ENCODE measurements at places on chromosomes 1 and 21. TPM values are rescaled to one million over a fixed set of nuclear protein-coding genes. Genes with fewer than 3 reads are reported as not detected.
A peak's percentile ranks its signal among the peaks of the same experiment; 100 is the strongest.

The NR0B2 gene
- total RNA-seq: 72.5 TPM

The LEFTY2 gene
- 0.15 TPM for total RNA-seq

- H3K27me3 ChIP-seq: no peaks in the 10 kb centered on the region
- no peak overlapping the region for H3K27ac ChIP-seq
- H3K4me1 ChIP-seq: peaks cover 23% of the 10 kb centered on the region
- no peak overlapping the region for H3K4me3 ChIP-seq
- DNase-seq: no peak
- H3K36me3 ChIP-seq: peaks cover 6% of the 10 kb centered on the region
These were observed 107.3 kb downstream of the RNF220 start for GRCh38 chr1:44512313-44512885.

DNA sequence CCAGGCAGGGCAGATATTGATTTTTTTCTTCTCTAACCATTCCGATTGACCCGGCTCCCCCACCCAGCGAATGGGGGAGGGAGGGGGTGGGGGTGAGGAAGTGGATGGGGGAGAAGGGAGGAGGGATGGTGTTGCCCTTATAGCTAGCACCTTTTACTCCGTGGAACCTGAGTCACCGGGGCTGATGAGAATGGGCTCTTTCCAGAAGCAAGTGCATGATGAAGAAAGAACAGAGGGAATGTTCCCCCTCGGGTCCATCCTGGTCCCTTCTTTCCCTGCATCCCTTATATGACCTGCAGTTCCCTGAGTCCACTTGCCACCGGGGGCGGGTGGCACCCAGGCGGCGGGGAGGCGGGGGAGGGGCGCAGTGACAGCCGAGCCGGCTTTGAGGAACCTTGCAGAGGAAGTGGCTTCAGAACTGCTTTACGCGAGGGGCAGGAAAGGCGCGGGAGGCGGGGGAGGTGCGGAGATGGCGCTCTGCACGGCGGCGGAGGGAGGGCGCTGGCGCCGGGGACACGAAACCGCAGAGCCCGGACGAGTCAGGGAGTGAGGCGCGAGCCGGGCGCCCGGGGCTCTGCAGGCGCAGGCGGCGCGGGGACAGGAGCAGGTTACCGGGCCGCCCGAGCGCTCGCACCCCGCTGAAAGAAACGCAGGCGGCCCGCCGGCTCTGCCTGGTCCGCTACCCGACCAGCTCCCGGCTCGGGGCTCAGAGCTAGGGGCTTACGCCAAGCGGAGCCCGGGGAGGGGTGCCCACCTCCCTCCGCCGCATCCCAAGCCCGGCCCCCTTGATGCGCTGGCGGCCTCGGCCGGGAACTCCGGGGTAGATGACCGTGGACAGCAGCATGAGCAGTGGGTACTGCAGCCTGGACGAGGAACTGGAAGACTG lies 49.7 kb downstream of the RASSF5 start:
- H3K4me3 ChIP-seq: peak overlapping the region; percentile 70
- no peaks in the 10 kb centered on the region for H3K36me3 ChIP-seq
- DNase-seq: no peak
- peaks cover 28% of the 10 kb centered on the region for H3K27me3 ChIP-seq
- peaks cover 60% of the 10 kb centered on the region for H3K4me1 ChIP-seq

DNA sequence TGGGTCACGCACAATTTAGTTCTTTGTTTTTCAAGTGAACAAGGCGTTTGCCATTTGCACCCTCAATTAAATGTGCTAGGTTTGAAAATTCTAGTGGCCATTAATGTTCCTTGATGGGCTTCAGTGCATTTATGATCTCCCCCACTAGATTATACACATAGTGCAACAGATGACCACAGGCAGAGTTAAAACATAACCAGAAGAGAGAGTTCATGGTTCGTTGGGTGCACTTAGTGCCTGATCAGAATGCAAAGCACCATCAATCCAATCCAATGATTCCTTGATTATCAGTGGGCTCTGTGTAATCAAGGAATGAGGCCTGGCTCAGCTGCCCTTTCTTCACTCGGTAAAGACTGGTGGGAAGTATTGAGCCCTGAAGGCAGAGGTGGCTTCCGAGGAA lies 334.5 kb downstream of the PRDM2 start:
- no peaks in the 10 kb centered on the region for H3K27me3 ChIP-seq
- H3K27ac ChIP-seq: no peak overlapping the region
- DNase-seq: no peak
- H3K4me3 ChIP-seq: no peak overlapping the region
- H3K4me1 ChIP-seq: no peaks in the 10 kb centered on the region

DNA sequence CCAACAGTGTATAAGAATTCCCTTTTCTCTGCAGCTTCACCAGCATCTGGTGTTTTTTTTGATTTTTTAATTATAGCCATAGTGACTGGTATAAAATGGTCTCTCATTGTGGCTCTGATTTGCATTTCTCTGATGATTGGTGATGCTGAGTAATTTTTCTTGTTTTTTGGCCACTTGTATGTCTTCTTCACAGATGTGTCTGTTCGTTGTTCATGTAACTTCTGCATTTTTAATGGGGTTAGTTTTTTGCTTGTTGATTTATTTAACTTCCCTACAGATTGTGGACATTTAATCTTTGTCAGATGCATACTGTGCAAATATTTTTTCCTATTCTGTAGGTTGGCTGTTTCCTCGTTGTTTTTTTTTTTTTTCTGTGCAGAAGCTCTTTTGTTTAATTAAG lies 20.5 kb upstream of the OR2L5 start:
- DNase-seq: no peak
- H3K27ac ChIP-seq: no peak overlapping the region
- H3K4me3 ChIP-seq: no peak overlapping the region
